ENCODE measurements at places on chromosomes 6 and 20.

DNA sequence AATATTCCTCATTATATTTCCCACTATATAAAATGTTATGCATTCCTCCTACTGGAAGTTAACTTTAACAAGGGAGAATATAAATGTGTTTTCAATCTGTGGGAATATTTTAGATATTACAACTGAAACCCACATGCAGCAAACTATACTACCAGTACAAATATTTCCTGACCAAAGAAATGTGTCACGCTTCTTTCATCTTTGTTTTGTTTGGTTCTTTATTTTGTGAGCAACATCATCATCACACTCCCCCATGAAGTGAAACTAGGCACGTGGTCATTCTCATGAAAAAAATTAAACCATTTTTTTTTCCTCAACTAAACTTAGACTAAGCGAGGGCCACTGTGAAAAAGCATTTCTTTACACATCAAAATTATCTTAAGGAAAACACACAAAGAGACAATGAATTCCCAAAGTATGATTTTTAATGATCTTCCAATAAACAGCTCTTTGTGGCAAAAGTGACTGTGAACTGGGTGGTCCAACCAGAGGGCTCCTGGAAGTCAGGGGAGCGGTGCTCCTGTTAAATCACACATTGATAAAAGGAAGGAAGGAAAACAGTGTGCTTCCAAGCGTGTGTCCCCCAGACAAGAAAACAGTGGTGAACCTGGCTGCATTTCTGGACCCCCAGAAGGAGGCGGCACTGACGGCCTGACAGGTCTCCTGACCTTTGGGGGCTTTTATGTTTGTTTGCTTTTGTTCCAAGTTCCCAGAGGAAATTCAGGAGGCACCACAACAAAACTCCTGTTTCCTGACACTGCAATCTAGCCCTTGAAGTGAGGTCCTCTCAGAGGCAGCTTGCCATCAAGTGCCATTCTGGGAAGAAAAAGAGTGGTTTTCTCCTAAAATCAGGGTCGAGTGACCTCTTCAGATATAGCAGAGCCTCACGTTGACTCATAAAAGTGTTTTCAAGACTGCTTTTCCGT lies 166.8 kb upstream of the FOXQ1 start:
- no peak for DNase-seq

DNA sequence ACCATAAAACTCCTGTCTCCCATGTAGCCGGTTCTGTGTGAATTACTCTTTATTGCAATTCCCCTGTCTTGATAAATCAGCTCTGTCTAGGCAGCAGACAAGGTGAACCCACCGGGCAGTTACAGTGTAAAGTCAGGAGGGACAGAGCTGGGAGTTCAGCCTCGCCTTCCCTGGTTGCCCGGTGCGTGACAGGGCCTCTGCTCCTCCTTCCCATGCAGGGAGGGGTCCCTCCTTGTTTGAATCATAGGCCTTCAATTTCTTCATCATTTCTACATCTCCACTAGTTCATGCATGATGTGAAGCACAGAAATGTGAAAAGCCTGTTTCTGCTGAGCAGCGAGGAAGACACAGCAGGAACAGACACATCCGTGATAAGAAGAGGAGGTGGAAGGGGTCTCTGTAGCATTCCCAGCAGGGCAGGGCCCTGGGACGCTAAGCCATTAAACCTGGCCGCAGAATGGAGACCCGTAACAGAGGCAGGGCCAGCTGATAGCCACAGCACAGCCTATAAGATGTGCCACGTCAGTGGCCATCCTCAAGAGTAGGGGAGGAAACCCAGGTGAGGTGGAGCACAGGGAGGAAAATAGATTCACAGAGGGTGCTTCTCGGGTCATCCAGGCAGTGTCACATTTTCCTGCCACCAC lies 106.7 kb upstream of the CST7 start:
- DNase-seq, result no peak

DNA sequence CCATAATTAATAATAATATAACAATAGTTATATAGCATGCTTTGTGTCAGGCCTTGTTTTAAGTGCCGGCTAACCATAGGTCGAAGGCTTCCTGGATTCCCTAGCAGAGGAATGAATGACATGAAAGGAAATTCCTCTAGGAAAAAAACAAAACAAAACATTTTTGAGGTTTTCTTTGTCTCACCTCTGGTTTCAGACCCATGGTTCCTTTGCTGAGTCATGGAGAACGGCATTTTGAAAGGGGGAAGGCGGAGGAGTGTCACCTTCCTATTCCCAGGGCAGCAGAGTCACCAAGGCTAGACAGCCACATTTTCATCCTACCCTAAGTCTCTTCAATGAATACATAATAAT lies 25.3 kb upstream of the CCND3 start:
- no peak for DNase-seq

GRCh38 chr6:43729537-43729936 lies 40.5 kb upstream of the VEGFA start:
- DNase-seq, result no peak

DNA sequence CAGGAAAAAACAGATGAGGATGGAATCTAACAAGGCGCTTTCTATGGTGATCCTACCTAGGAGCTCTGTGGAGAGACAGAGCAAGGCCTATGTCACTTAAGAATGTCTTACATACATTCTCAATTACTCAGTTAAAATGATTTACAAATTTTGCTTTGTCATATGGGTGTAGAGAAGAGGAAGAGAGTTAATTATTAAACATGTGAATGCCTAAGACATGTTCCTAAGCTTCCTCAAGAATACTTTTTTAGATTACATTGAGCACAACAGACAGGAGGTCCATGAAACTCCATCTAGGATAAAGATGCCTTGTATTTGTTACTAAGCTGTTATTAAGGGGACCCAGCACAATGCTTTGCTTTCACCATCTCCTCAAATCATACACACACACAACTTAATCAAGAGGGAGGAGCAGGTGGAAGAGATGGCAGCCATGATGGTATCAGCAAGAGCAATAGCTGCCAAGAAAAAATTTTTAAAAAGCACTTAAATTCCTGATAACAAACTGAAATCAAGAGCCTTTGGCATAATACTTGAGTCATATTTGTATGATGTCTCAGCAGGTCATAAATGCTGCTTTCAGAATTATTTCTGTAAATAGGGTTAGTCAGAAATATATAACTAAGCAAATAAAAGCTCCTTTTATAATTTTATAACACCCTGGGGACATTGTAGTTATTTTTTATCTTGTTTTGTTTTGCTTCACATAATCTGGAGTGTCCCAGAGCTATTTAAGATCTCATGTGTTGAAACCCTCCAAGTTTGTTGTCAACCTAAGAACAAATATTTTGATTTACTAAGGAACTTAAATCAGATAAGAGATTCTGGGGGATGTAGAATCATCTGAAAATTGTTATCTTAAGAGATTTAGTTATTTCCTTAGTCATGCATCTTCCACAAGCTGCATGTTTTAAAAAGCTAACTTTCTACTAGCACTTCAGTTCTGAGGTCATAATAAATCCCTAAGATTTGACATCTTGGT lies 70.0 kb upstream of the CD2AP start:
- DNase-seq, result no peak

DNA sequence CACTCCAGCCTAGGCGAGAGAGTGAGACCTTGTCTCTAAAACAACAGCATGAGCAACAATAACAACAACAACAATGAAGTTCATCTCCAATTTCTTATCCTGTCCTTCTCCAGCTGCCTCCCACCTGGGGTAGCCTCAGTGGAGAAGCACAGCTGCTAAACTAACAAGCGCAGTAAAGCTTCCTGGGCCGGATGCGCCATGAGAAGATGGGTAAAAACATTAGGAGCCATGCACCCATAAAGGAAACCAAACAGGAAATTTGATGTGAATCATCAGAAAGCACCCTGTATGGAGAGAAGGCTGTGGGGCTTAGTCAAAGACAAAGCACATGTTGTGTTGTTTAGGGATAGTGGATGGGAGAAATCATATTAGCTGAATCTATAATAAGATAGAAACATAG lies 61.1 kb upstream of the CCN6 start:
- DNase-seq, result no peak

GRCh38 chr6:33768644-33769120 lies 20.2 kb downstream of the LEMD2 start:
- peak; percentile 45 for DNase-seq

GRCh38 chr6:109311471-109311870 lies 70.8 kb downstream of the CD164 start:
- no peak for DNase-seq

DNA sequence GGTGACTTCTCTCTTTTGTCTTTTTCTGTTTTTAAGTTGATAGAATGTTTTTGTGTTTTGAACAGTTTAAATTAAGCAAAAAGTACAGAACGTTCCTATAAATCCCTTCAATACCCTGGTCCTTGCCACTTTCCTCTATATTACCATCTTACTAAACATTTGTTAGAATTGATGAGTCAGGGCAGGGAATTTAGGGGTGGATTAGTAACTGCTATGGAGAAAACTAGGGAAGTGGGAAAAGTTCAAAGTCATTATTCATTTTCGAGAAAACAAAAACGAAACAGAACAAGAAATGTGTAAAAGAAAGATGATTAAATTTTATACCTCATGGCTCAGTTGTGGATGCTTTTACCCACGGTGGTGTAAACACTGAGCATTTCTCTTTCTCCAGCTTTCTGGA lies 240.4 kb upstream of the SULF2 start:
- DNase-seq, result no peak

- no peak for DNase-seq
Observed at GRCh38 chr20:38569747-38570525, 11.1 kb upstream of the ADIG start.

- no peak for DNase-seq
Observed at GRCh38 chr20:48910347-48910781, 11.1 kb upstream of the ARFGEF2 start.

DNA sequence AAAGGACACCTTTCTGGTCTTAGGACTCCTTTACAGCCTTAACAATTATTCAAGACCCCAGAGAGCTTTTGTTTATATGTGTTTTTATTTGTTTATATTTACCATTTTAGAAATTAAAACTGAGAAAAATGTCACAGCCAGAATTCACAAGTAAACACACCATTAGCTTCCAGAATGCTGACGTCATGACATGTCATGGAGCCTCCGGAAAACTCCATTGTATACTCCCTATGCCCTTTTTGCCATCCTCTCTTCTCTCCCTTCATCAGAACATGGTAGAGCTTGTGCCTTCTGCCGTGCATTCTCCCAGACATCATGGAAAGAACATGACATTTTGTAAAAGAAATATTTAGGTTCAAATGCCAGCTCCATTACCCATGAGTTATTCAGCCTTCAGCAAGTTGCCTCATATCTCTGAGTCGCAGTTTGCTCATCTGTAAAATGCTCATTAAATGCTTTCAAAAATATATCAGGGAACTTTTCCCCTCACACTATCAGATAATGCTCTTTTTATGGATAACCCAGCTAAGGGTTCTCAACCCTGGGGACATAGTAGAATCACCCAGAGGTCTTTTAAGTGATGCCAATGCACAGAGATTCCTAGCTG lies 27.8 kb downstream of the TNFAIP3 start:
- DNase-seq, result no peak

GRCh38 chr6:93341900-93342613 lies 77.3 kb downstream of the EPHA7 start:
- no peak for DNase-seq

GRCh38 chr6:5961836-5962235 lies 44.9 kb downstream of the NRN1 start:
- no peak for DNase-seq

- DNase-seq, result no peak
Observed at GRCh38 chr20:24745617-24746350, 203.3 kb upstream of the CST7 start.

- DNase-seq, result no peak
Observed at GRCh38 chr20:56409956-56410355, 2.1 kb upstream of the CASS4 start.
